ENCODE measurements at places on chromosomes 13 and 19.

DNA sequence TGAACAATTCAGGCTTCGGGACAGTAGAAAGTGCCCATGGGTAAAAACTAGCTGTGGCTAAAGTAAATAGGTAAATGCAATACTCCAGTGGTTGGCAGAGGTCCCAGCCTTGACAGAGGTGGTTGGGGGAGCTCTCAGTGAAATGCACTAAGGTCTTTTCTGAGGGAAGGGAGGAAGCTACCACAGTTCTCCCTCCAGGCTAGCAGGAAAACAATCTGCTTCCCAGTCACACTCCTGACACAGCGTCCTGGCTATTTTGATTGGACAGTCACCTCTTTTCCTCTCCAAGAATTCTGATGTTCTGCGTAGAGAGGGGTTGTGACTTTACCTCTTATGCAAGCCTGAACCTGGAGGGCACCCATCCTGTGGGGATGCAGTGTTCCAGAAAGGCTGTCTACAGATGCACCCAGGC lies 128.7 kb downstream of the CYSLTR2 start:
- DNase-seq = no peak

- DNase-seq = no peak
These were observed 93.1 kb upstream of the ZNF507 start for GRCh38 chr19:32252333-32252669.

GRCh38 chr19:47446534-47447469 lies 24.9 kb downstream of the SLC8A2 start:
- no peak for DNase-seq

- DNase-seq = no peak
These were observed 107.1 kb downstream of the UBL3 start for GRCh38 chr13:29743201-29743786.

DNA sequence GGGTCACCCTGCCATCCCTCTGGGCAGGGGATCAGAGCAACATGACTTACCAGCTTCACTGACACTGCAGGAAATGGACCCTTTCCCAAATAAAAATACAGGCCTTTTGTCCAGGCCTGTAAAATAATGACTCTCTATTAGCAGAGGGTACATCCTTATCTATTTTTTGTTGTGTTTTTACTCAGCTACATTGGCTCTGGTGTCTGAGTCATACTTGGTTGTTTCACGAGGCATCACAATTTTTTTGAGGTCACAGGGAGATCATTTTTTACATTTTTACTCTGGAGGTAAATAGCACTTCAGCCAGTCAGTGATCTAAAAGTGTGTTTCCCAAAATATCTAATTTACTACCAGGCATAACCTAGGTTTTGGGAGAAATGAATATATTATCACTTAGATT lies 6.9 kb upstream of the HTR2A start:
- no peak for DNase-seq

DNA sequence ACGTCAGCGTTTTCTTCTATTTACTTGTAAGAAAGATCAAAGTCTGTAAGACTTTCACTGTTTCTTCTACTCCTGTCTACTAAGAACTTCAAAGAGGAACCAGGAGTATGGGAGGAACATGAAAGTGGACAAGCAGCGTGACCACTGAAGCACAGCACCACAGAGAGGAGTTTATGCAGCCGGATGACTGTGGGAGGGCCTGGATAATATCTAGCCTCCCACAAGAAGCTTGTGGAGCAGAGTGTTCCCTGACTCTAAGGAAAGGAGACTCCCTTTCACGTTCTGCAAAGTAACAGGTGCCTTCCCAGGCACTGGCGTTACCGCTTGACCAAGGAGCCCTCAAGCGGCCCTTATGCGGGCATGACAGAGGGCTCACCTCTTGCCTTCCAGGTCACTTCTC lies 83.6 kb upstream of the PDCD5 start:
- no peak for DNase-seq

DNA sequence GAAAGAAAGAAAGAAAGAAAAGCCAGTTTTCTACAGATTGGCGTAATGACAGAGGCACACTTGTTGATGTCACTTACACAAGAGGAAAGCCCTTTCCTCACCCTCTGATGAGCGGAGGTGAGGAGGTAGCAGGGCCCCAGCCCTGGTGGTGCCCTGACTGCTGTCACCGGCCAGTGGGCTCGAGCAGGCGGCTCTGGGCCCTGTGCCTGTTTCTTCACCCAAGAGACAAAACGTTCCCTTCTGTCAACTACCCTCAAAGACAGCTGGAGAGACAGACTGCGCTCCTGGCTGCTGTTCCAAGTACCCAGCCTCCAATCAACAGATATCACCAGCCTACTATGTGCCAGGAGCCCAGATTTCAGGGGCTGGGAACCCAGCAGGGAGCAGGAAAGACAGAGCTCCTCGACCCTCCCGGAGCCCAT lies 10.1 kb downstream of the EPS15L1 start:
- no peak for DNase-seq

GRCh38 chr13:99330942-99331341 lies 23.7 kb upstream of the GPR183 start:
- DNase-seq = no peak

DNA sequence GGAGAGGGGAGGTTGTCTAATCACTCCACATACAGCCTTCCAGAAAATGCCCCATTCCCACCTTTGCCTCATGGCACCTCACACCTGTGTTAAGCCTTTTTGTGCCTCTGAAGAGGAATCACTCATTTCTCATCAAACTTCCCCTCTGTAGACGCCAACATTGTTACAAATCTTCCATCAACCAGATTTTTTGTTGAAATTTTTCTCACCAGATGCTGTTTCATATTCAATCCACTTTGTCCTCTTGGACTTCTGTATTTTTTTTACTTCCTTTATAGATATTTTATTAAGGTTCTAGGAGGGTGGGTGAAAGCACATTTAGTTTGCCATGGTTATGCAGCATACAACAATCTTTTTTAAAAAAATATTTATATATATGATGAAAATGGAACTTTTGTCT lies 74.0 kb downstream of the RUBCNL start:
- no peak for DNase-seq

- no peak for DNase-seq
These were observed 542.8 kb downstream of the RFC3 start for GRCh38 chr13:34360702-34361101.

DNA sequence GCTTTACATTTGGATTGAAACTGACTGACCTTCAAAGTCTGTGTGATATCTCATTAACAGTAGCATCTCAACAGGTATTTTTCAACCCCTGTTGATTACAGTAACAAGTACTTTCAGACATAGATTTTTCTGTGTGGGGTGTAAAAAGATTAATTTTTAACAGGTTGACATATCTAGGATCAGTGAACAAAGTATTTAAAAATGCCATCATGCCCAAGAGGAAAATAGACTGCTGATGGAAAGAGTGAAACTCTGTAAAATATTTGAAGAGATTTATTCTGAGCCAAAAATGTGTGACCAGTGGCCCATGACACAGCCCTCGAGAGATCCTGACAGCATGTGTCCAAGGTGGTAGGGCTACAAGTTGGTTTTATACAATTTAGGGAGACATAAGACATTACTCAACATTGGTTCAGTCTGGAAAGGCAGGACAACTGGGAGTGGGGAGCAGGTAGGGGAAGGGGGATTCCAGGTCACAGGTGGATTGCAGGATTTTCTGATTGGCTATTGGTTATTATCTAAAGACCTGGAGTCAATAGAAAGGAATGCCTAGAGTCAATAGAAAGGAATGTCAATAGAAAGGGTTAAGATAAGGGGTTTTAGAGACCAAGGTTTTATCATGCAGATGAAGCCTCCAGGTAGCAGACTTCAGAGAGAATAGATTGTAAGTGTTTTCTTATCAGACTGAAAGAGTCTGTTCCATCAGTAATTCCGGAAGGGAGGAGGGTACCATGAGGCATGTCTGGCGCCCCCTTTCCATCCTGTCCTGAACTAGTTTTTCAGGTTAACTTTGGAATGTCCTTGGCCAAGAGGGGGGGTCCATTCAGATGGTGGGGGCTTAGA lies 29.1 kb downstream of the TNFRSF19 start:
- DNase-seq = no peak

- no peak for DNase-seq
These were observed 85.1 kb downstream of the TNFRSF19 start for GRCh38 chr13:23655321-23655720.

DNA sequence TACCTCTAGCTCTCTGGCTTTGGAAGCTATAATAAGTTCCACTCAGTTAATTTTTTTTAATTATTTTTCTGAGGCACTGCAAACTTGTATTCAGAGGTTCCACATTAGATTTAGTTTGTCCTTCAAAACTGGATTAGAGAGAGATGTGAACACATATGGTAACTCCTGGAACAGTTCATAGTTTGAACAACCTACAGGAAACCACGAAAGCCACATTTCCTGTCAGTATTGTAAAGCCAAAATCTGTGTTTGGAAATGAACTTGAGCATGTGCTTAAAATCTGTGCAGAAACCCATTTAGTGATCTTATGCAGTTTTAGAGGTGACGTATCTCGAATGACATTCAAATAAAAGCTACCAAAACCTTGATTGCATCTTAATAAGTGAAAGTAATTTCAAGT lies 1952.0 kb downstream of the OLFM4 start:
- DNase-seq = no peak

DNA sequence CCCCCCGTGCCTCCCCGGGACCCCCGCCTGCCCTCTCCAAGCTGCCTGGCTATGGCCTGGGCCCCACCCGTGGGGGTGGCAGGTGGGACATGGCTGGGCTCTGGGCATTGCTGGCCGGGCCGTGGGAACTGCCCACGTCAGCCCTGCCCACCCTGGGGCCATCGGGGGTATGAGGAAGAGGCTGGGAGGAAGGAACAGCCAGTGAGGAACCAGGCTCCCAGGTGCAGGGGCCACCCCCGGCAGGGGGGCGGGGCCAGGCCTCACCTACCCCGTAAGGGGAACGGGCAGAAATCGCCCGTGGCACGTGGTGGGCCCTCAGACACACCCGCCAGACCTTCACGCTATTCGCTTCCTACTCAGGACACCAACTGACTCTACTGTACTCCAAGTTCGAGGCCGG lies 22.4 kb downstream of the TCF3 start:
- DNase-seq = no peak

GRCh38 chr19:48755084-48755641 lies at the start of gene FGF21:
FGF21 (plus strand) TSS chr19:48755524; CDS start chr19:48756237, 713 bp downstream.
- DNase-seq = no peak

DNA sequence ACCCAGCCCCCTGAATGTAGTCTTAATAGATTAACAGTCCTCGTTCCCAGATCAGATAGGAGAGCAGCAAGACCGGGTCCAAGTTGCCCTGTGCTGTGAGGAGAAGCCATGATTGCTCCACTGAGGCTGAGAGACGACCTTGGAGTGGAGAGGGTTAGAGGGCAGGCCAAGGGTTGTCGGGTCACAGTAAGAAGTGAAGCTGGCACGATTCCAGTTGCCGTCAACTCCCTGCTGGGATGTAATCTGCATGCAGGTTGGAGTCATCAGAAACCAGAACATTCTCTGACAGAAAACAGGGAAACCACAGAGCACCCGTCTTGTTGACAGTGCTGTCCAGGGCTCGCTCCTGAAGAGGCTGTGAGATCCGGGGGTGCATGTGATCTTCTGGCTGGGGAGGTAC lies 19.0 kb upstream of the ATP11A start:
- DNase-seq = no peak

GRCh38 chr13:38743466-38743865 lies 56.6 kb downstream of the FREM2 start:
- no peak for DNase-seq

DNA sequence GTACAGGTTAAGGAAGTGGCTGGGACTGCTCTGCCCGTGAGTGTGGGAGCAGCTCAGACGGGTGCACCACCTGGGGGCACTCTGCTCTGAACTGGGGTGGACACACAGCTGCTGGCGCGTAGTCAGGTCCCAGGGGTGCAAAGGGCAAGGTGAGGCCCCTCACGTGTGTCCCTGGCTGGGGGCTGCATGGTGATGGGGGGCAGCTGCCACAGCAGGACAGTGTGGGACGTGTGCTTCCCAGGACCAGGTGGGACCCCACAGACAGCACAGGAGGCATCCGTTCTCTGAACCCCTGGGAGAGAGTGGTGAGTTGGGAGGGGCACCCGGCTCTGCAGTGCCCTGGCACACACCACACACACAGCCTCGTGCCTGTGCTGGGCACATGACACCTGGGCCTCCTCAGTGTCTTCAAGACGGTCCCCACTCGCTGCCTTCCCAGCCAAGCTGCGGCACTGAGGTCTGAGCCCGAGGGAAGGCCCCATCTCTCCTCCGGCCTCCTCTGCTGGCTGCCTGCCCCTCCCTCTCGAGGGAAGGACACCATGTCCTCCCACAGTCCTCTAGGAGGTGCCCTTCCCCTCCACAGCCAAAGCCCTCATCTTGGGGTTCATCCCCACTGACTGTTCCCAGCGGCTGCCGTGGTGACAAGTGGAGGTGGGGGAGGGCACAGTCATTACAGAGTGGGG lies 24.7 kb downstream of the CILP2 start:
- DNase-seq = no peak

- no peak for DNase-seq
These were observed 2.3 kb downstream of the EEF2 start for GRCh38 chr19:3982701-3983541.

GRCh38 chr19:3932931-3933810 lies at the start of gene NMRK2:
NMRK2 (plus strand) TSS chr19:3933069; CDS start chr19:3933672, 603 bp downstream.
- no peak for DNase-seq

DNA sequence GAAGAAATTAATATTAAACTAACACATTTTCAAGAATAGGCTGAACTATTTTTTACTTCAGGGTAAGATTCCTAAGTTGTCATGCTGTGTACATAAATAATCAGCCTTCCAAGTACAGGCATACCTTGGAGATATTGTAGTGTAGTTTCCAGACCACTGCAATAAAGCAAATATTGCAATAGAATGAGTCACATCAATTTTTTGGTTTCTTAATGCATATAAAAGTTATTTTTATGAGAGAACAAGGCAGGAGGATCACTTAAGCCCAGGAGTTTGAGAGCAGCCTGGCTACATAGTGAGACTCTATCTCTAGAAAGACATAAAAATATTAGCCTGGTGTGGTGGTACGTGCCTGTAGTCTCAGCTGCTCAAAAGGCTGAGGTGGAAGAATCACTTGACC lies 511.5 kb downstream of the UQCRFS1 start:
- DNase-seq = no peak

DNA sequence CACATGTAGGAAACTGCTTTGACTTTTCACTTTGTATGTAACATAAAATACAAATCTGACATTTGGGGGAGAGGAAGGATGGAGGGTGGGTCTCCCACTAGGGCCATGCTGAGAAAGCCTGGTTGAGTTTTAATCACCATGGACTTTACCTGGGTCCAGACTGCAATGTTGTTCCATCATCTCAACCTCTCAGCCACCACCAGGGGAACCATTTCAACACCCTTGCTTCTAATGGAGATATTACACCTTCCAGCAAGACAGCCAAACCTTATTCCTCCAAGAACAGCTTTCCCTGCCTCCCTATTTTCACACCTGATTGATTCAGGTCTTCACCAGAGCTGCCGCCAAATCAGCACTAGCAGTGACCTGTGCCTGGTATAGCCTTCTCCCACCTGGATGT lies 56.0 kb downstream of the ZAR1L start:
- DNase-seq = no peak
